ENCODE measurements at places on chromosomes 7 and 10.

GRCh38 chr10:119769886-119770285, 44.0 kb downstream of the INPP5F start:
- DNase-seq: no peak

DNA sequence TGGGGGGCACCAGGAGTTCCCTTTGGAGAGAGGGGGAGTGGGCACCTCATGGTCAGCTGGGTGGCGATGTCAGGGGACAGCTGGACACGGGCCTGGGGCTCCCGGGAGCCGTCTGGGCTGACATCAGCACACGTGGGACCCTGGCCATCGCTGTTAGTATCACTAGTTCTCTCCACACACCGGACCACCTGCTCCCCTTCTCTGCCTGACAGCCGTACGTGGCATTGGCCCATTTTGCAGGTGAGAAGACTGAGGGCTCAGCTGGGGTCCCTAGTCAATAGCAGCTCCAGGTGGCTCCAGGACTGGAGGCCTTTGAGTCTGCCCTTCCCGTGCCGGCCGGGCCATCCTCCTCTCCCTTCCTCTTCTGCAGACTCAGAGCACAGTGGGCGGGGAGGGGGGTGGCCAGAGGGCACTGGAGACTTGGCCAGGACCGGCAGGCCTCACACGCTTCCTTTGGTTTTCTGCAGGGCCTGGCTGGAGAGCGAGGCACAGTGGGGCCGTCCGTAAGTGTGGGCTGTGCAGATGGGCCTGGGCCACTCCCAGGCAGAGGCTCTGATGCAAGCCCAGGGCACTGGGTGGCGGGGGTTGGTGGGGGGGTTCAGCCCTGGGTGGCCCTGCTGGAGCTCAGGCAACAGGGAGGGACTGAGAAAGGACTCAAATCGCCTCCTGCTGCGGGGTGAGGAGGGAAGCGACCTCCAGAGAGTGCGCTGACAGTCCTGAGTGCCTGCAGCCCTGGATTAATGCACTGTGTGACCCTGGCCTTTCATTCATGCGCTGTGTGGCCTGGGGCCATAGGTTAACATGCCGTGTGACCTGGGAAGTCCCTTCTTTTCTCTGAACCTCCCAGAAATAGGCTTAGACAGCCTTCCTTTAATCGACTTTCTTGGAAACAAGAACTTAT, 78.2 kb downstream of the MYL10 start:
- DNase-seq: no peak

DNA sequence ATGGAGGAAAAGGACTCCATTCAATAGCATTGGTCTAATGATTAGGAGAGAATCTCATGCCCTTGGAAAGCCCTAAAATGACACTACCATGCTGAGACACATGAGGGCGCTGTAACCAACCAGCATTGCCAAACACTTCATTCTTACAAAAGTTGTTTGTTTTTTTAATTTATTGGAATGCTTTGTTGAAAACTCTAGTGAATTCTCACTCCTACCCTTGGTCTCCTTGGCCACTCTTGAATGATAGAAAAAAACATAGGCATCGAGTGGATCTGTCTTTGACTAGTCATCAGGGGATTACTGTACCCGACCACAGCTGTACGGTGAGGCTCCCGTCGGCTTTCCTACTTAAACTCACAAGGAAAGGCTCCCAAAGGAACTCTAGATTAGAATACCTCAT, 29.3 kb upstream of the ADD3 start:
- DNase-seq: no peak

- no peak for DNase-seq
These were observed 2.0 kb upstream of the NFKB2 start for GRCh38 chr10:102393411-102394078.

Data from NCI-H1092 (cell line).